ENCODE measurements at places on chromosomes 12 and 14.

DNA sequence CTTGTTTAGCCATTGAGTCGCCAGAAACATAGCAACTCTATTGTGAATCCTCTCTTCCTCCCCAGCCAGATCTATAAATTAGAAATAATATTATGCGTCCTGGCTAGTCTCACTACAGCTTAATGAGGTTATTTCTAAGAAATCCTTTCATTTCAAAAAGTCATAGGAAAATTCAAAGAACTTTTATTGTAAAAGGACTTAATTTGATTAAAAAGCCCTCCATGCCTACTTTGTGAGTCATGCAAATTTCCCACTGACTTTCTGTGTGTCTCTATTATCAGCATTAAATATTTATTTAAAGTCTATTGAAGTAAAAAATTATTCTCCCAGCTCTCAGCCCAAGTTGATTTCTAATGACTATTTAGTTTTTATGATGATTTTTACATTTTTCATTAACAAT lies 160.7 kb downstream of the PHLDA1 start:
- no peak for DNase-seq

GRCh38 chr12:81874586-81874985 lies 115.4 kb upstream of the PPFIA2 start:
- DNase-seq = no peak

GRCh38 chr12:68855111-68855510 lies 47.1 kb downstream of the MDM2 start:
- no peak for DNase-seq

DNA sequence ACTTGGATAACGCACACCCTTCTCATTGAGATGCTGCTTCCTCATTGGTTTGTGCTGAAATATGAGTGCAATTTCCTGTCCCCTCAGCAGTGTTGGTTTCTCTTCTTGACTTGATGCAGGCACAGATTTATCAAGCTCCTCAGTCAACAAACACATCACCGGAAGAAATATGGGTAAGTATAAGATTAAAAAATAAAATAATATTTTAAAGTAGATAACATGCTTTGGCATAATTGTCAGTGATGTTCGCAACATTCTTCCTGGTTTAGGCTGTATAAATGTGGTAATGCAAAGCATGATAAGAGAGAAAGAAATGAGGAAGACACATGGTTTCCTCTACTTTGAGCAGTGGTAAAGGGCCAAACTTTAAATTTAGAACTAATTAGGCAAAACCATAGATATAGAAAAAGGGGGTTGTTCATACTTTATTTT lies at the start of gene GPR65:
Gene GPR65 (plus strand): TSS at position 86 of the 432 bp plus-strand sequence. CDS start 5,713 bp downstream, outside the sequence.
- DNase-seq = no peak

DNA sequence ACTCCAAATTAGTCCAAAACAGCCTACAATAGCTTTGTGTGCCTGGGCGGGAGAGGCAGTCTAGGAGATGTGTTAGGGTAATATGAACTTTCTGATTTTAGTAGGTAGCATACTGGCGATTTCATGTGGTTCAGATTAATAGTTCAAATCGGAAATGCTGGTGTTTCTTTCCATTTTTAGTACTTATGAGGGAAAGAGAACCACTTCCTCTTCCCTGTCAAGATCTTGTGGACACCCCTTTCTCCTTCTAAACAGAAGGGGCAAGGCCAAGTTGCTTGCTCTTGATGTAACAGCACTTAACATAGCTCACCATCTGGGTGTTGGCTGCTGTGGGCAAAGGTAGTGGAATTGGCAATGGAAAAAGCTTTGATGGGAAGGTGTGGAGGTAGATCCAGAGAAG lies 32.2 kb upstream of the IGF1 start:
- DNase-seq = no peak

DNA sequence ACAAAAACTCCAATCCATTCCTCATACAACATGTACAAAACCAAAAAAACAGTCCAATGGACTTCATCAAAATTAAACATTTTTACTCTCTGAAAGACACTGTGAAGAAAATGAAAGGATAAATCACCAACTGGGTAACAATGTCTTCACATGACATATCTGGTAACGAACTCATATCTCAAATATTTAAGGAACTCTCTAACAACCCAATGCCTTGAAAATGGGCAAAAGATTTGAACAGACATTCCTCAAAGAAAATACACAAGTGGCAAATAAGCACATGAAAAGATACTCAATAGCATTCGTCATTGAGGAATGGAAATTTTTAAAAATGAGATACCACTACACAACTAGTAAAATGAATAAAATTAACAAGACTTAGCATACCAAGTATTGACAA lies 198.7 kb upstream of the RASSF8 start:
- no peak for DNase-seq

DNA sequence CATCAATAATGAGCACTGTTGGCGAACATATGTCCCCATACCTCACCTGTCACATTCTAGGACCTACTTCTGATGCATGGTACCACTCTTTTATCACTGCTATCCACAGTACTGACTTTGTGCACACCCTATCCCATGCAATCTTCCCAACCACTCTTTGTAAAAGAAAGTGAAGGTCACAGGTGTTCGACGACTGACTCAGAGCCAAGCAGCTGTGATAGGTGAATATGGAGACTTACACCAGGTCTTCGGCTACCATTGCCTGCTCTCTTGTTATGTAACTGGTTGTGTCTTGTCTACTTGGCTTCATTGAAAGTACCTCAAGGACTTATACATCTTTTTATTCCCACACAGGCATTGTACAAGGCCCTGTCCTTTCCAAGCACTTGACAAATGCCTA lies 169.0 kb downstream of the ANO2 start:
- no peak for DNase-seq

DNA sequence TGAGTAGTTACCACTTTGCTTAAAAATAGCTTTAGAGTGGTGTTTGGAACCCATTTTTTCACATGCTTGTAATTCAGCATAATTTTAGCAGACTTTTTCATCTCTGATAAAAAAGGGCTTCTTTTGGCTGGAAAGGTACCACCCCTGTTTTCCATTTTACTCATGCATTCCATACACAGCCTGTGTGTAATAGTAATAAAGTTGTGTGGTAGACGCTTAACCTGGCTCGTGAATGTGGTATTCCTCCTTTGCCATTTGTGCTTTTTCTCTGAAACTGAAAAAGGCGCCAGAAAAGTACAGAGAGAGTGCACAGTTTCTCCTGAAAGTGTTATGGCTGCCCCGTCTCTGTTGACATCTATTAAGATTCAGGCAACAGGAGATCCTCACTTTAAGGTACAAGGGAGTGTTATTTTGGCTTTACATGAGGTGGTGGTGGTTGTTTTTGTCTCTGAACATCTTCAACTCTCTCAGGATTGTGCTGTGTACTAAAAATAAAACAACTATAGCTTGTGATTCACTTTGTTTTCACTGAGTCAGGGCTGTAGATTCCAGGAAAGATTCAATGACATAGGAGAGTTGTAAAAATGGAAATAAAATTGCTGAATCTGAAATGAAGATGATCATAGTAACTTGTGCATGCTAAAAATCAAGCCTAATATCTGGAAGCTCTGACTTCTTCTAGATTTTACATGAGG lies 45.6 kb upstream of the MIS18BP1 start:
- DNase-seq = no peak

DNA sequence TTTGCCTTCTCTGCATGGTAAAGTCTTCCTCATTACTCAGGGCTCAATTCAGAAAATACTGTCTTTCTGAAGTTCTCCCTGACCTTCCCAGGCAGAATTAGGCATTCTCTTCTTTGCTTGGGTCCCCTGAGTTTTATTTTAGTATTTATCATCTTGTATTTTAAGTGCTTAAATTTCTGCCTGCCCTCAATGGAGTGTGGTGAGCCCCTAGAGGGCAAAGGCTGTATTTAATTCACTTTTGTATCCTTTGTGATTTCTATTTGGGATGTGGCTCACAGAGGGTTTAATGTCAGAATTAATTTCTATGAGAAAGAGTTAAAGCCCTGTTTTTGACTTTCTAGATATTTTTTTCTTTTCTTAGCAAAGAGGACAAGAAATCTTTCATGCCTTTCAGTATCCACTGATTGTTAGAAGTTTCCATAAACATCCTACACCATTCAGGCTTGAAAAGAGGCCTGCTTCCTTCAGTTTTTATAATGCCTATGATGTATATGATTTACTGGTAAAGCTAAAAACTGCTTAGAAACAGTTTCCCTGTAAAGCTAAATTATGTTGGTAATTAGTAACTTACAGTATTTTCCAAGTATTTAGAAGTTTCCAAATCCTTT lies 55.6 kb upstream of the PTPRB start:
- DNase-seq = no peak

- no peak for DNase-seq
Observed at GRCh38 chr12:132319359-132319950, 9.9 kb downstream of the GALNT9 start.

- no peak for DNase-seq
Observed at GRCh38 chr14:103868242-103868897, 21.0 kb upstream of the PPP1R13B start.

DNA sequence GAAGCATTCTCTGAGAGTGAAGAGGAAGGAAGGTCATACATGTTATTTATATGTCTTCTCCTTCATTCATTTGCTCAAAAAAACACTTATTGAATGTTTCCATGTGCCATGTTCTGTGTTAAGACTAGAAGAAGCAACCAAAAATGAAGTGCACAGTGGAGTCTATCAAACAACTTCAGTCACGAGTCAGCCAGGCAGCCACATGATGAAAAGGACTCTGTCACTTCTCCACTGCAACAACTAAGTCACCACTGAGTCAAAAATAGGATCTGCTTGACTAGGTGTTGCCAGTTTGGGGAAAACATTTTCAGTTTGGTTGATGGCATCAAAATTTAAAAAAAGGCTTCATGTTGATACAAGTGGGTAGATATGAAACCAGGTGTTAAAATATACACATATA lies 142.5 kb downstream of the PDE3A start:
- no peak for DNase-seq

- DNase-seq = no peak
Observed at GRCh38 chr12:103915306-103915705, 14.9 kb upstream of the HSP90B1 start.

DNA sequence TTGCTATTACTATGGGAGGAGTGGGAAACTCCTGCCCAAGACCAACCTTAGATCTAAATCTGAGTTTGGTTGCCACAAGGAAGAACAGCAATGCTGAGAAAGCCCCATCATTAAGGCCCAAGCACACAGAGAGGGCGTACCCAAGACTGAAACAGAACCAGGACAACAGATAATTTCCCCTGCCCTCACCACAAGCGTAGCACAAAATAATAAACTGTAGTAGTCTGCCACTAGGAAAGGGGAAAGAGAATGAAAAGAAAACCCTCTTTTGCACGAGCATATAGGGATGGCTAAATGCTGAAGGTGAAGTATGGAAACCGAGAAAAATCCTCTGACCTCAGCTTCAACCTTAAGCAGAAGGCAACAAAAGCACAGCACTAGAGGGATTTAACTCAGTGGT lies 76.5 kb upstream of the DHRS4 start:
- DNase-seq = no peak

DNA sequence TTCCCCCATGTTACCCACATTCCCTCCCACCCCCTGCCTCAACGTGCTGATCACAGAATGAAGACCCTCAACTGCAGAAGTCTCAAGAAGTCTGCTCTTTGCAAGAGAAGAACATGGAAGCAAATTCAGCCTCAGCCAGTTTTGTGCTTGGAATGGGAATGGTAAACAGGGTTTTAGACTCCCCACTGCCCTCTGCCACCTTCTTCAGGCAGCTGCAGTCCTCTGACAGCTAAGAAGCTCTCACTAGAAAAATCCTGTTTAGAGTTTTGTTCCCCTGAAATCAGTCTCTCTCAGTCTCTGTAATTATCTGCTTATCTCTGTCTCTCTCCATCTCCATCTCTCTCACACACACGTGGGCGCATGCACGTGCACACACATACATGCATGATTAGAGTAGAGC lies 85.4 kb downstream of the CRACR2A start:
- DNase-seq = no peak

DNA sequence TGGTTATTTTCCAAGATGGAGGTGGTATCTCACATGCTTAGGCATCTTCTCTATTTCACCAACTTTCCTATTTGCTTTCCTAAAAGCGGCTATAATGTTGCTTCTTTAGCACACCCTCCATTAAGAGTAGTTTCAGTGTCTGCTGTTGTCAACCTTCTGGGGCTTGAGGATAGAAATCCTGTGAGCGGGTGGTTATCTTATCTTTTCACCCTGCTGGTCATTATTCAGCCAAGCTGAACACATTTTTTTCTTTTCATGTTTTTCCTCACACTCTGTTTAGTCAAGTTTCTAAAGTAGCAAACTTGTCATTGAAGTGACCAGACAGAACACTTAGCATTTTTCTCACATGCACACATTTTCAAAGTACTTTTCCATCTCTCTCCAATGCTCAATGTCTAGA lies 104.5 kb downstream of the SLC8A3 start:
- no peak for DNase-seq

DNA sequence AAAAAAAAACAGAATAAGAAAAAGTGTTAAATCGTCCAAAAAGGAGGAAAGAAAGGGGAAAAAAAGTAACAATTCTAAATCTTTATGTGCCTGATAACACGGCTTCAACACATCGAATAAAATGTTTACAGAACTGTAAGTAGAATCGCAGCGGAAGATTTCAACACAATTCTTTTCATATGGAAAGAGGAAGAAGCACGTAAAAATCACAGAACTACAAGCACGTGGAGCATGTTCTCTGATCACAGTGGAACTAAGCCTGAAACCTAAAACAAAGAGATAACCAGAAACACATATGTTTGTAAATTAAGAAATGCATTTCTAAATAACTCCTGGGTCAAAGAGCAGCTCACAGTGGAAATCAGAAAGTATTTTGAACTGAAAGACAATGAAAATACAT lies 8.7 kb downstream of the CLEC7A start:
- no peak for DNase-seq

DNA sequence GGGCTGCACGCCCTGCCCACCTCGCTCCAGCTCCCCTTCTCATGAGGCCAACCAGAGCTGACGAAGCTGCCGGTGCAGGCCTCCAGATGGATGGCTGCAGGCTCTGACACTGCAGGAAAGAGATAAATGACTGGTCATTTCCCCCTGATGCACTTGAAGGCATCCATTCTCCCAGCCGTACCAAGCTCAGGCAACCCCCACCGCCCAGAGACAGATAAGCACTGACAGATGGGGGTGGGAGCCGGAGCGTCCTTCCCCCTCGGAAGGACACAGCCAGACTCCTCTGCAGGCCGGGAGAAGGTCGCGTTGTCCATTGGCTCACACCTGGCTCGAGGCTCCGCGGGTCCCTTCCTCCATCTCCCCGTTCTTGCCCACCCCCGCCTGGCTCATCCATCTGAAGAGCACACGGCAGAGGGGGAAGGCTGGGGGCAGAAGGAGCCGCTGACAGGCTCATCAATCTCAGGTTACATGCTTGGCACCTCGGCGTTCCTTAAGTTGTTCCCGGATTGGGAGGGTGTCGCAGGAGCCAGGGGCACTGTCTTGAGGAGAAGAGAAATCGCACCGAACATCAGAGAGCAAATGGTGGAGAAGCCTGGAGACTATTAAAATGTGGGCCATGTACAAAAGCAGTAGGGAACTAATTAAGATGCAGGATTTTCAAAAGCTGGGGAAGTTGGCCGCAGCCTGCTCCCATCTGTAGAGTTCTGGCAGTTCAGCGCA lies 151.6 kb downstream of the DPF3 start:
- no peak for DNase-seq
